Left lung (tissue), 14 donors: ENCODE measurements at places on chromosomes 4 and X. TPM values are rescaled to one million over a fixed set of nuclear protein-coding genes. Genes with fewer than 3 reads are reported as not detected.
A peak's percentile ranks its signal among the peaks of the same experiment; 100 is the strongest.

The NEXMIF gene
- 0.18 TPM for polyA plus RNA-seq

GRCh38 chr4:3244747-3245146, 4.2 kb upstream of the MSANTD1 start:
- DNase-seq = no peak

DNA sequence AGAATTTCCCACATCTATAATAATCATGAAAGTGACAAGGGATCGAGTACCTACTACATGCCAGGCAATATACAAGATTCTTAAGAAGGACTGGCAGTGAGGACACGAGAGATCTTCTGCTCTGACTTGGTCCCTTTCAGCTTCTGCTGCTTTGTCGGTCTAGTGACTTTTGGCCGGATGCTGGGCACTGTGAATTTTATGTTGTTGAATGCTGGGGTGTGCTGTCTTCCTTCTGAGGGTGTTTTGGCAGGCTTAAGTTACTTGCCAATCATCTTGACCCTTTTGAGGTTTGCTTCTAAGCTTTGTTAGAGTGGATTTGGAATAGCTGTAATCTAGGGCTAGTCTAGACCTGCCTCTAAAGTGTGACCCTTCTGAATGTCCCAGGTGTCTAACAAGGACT, 23.5 kb downstream of the NAT8L start:
- DNase-seq = no peak

The ENPEP gene
- 44.7 TPM for polyA plus RNA-seq

The ALAS2 gene
- 39.3 TPM for polyA plus RNA-seq

GRCh38 chr4:30600246-30601017, 119.7 kb upstream of the PCDH7 start:
- DNase-seq = no peak

DNA sequence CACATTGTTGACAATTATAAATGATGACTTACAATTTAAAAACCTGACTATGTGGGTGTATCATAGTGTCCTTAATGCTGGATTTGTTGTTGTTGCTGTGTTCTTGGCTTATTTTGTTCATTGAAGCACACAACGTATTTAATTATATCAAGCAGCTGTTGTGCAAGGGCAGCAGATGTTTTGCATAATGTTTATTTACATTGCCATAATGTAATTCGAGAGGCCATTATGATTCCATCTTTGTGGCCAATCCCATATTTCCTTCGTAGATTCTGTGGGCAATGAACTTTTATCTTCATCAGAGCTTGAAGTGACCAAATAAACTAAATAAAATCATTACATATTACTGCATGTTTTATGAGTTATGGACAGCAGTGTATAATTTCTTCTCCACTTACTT, 422.6 kb upstream of the GALNTL6 start:
- peak; percentile 68 for DNase-seq

The TLR6 gene
- polyA plus RNA-seq = 1.8 TPM

- DNase-seq = no peak
Observed at GRCh38 chr4:99047710-99048109, 40.9 kb downstream of the ADH5 start.

- no peak for DNase-seq
Observed at GRCh38 chrX:3293251-3293650, 53.2 kb downstream of the MXRA5 start.

The GSX2 gene
- not detected for polyA plus RNA-seq

The DIPK2B gene
- 35.0 TPM for polyA plus RNA-seq
